Endodermal cell (in vitro differentiated cells): ENCODE measurements at places on chromosomes 4 and X. TPM values are rescaled to one million over a fixed set of nuclear protein-coding genes. Genes with fewer than 3 reads are reported as not detected.

SORCS2 gene
- total RNA-seq, result 0.72 and 1.4 TPM in 2 replicates

STARD8 gene
- 1.2 to 2.0 TPM (median 1.8 TPM) in 3 replicates for total RNA-seq

BLTP1 gene
- total RNA-seq, result 52.5 to 55.9 TPM (median 53.1 TPM) in 3 replicates

RNF150 gene
- total RNA-seq, result 10.4 to 38.4 TPM (median 10.8 TPM) in 3 replicates

PAK3 gene
- 2.9 and 4.2 TPM in 2 replicates for total RNA-seq

PRKX gene
- total RNA-seq, result 69.0 and 73.7 TPM in 2 replicates

ADH7 gene
- not detected in 3 replicates for total RNA-seq

PCYT1B gene
- 16.0 and 19.2 TPM in 2 replicates for total RNA-seq

REELD1 gene
- not detected in 3 replicates for total RNA-seq

GRCh38 chrX:4690521-4690920, 977.1 kb upstream of the PRKX start:
- H3K27ac ChIP-seq, result no peak overlapping the region
- H3K4me3 ChIP-seq, result no peak overlapping the region
- H3K27me3 ChIP-seq, result no peaks in the 10 kb centered on the region
- H3K4me1 ChIP-seq, result no peaks in the 10 kb centered on the region

- no peak overlapping the region for H3K27ac ChIP-seq
- H3K4me1 ChIP-seq, result no peaks in the 10 kb centered on the region
- no peaks in the 10 kb centered on the region for H3K27me3 ChIP-seq
- peak; percentile 65 for DNase-seq
- H3K4me3 ChIP-seq, result no peak overlapping the region
- H3K36me3 ChIP-seq, result no peaks in the 10 kb centered on the region
Observed at GRCh38 chr4:109406337-109406931, 27.2 kb upstream of the SEC24B start.

DNA sequence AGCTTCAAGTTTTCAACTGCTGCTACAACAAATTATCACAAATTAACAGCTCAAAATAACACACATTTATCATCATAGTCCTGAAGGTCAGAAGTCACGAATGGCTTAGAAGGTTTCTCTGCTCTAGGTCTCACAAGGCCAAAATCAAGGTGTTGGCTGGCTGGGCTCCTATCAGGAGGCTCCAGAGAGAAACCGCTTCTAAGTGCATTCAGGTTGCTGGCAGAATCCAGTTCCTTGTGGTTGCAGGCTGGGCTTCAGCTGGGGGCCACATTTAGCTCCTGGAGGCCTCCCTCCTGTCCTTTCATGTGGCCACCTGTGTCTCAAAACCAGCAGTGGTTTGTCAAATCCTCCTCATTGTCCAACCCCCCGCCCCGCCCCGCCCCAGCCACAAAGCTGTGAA, 15.4 kb downstream of the MRFAP1 start:
- DNase-seq, result no peak
- no peak overlapping the region for H3K27ac ChIP-seq
- H3K4me1 ChIP-seq, result no peaks in the 10 kb centered on the region
- no peak overlapping the region for H3K4me3 ChIP-seq

DNA sequence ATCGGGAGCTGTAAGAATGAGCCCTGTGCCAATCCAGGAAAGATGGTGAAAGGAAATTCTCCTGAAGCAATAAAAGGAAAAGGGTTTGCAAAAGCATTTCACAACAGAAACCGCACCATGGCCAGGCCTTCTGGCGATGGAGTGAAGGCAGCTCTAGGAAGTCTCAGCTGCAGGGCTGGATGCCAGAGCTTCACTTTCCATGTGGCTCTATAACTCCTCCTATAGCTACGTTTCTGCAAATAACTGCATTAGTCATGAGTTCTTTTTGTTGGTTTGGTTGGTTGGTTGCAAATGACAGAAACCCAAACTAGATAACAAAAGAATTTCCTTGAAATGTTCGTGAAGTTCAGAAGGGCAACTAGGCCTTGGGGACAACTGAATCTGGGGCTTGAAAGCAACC, 84.6 kb downstream of the RELL1 start:
- no peak overlapping the region for H3K4me3 ChIP-seq
- no peaks in the 10 kb centered on the region for H3K4me1 ChIP-seq
- no peaks in the 10 kb centered on the region for H3K27me3 ChIP-seq
- H3K36me3 ChIP-seq, result no peaks in the 10 kb centered on the region

GRCh38 chrX:132330156-132330729, 111.0 kb upstream of the RAP2C start:
- no peak overlapping the region for H3K4me3 ChIP-seq
- H3K27me3 ChIP-seq, result no peaks in the 10 kb centered on the region
- no peak for DNase-seq

DNA sequence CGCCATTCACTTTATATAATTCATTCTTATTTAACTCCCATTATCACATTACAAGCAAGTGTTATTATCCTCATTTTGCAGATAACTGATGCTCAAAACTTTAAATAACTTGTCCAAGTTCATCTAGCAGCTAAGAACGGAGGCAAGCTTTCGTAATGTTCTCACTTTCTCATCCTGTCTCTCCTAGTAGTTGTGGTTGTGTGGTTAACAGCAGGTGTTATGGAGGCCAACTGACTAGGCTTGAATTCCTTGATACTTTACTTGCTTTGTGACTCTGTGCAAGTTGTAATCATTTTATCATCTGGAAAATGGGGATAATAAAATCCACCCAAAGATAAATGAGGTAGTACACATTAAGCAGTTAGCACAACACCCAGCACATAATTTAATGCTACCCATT, 109.9 kb upstream of the PTPN13 start:
- DNase-seq, result no peak
- H3K27me3 ChIP-seq, result no peaks in the 10 kb centered on the region
- peaks cover 26% of the 10 kb centered on the region for H3K4me1 ChIP-seq
- peak overlapping the region; percentile 97 for H3K27ac ChIP-seq
- H3K4me3 ChIP-seq, result no peak overlapping the region

GRCh38 chr4:79294064-79294463, 31.8 kb downstream of the NAA11 start:
- peak overlapping the region; percentile 0 for H3K4me3 ChIP-seq
- no peak overlapping the region for H3K27ac ChIP-seq
- H3K27me3 ChIP-seq, result peaks cover 4% of the 10 kb centered on the region
- H3K4me1 ChIP-seq, result no peaks in the 10 kb centered on the region

GRCh38 chr4:65589331-65589730, 81.0 kb downstream of the EPHA5 start:
- no peaks in the 10 kb centered on the region for H3K27me3 ChIP-seq
- DNase-seq, result no peak
- peak overlapping the region; percentile 74 for H3K27ac ChIP-seq
- H3K36me3 ChIP-seq, result no peaks in the 10 kb centered on the region
- H3K4me3 ChIP-seq, result no peak overlapping the region

GRCh38 chr4:96519291-96519690, 679.4 kb downstream of the PDHA2 start:
- H3K36me3 ChIP-seq, result no peaks in the 10 kb centered on the region
- no peaks in the 10 kb centered on the region for H3K27me3 ChIP-seq
- H3K4me3 ChIP-seq, result no peak overlapping the region
- H3K27ac ChIP-seq, result no peak overlapping the region

GRCh38 chr4:165360985-165361670, 17.7 kb upstream of the CPE start:
- no peaks in the 10 kb centered on the region for H3K27me3 ChIP-seq
- no peaks in the 10 kb centered on the region for H3K36me3 ChIP-seq
- H3K4me1 ChIP-seq, result no peaks in the 10 kb centered on the region

DNA sequence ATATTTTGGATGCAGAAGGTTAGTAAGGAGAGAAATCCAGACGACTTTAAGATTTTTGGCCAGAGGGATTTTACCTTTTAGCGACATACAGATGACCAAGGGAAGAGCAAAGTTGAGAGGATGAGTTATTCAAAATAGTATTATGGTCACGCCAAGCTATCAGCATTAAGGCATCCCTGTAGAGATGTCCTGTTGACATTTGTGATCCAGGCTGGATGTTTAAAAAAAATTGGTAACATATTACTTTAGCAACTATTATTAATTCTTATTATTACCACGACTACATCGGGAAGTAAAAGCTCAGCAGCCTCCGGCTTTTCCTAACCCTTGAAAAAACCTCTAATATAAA, 562 bp upstream of the OSTC start:
- H3K27ac ChIP-seq, result no peak overlapping the region
- no peak for DNase-seq
- peak overlapping the region; percentile 93 for H3K4me3 ChIP-seq
- H3K36me3 ChIP-seq, result peaks cover 19% of the 10 kb centered on the region

- H3K27me3 ChIP-seq, result no peaks in the 10 kb centered on the region
- no peak overlapping the region for H3K4me3 ChIP-seq
- DNase-seq, result no peak
- peaks cover 7% of the 10 kb centered on the region for H3K36me3 ChIP-seq
- no peaks in the 10 kb centered on the region for H3K4me1 ChIP-seq
- H3K27ac ChIP-seq, result no peak overlapping the region
Observed at GRCh38 chr4:176238157-176238610, 30.8 kb downstream of the ASB5 start.

DNA sequence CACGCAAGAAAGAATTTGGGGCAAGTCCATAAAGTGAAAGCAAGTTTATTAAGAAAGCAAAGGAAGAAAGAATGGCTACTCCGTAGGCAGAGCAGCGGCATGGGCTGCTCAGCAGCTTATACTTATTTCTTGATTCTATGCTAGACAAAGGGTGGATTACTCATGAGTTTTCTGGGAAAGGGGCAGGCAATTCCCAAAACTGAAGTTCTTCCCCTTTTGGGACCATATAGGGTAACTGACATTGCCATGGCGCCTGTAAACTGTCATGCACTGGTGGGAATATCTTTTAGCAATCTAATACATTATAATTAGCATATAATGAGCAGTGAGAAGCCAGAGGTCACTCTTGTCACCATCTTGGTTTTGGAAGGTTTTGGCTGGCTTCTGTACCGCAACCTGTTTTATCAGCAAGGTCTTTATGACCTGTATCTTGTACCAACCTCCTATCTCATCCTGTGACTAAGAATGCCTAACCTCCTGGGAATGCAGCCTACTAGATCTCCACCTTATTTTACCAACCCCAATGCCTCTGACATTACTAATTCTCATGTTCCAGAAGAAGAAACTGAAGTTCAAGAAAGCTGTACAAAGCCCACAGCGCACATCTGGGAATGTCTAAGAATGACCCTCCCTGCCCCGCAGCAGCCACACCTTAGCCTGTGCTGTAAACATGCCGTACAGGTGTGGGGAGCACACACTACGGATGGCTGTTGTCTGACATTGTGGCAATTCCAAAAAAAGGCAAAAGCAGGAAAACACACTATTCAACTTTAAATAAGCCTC, 18.6 kb downstream of the RXFP1 start:
- no peak overlapping the region for H3K4me3 ChIP-seq
- DNase-seq, result no peak
- H3K36me3 ChIP-seq, result no peaks in the 10 kb centered on the region
- no peaks in the 10 kb centered on the region for H3K27me3 ChIP-seq

DNA sequence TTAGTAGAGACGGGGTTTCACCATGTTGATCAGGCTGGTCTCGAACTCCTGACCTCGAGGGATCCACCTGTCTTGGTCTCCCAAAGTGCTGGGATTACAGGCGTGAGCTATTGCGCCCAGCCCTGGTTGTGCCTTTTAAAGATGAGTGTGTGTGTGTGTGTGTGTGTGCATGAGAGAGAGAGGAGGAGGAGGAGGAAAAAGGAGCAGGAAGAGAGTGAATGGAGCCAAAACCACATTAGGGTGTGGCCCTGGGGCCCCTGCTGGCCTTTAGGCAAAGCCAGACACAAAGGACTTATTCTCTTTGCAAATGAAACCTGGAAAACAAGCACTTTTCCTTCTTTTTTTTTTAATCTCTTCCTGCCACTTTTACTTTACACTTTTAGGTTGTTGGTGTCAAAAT, 48.2 kb upstream of the KLF3 start:
- no peaks in the 10 kb centered on the region for H3K4me1 ChIP-seq
- no peaks in the 10 kb centered on the region for H3K27me3 ChIP-seq
- H3K36me3 ChIP-seq, result no peaks in the 10 kb centered on the region
- H3K27ac ChIP-seq, result no peak overlapping the region
- no peak for DNase-seq

DNA sequence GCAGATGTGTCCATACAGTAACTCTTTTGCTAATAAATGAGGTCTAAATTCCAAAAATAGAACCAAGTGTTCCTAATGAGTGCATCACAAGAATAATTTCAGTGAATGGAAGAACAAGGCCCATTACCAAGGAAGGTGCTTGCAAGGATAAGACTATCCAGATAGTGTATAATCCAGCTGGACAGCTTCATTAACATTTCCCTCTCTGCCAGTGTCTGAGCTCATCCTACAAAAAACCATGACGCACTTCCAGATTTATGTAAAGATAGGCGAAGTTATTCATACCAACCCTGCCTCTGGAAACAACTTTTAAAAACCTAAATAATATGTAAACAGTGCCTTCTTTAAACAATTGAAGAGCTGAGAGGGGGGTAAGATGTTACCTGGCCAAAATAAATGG, 177.9 kb upstream of the STK26 start:
- no peaks in the 10 kb centered on the region for H3K36me3 ChIP-seq
- no peak overlapping the region for H3K4me3 ChIP-seq
- no peaks in the 10 kb centered on the region for H3K27me3 ChIP-seq
- DNase-seq, result no peak

GRCh38 chr4:7291372-7292114, 99.2 kb downstream of the SORCS2 start:
- no peaks in the 10 kb centered on the region for H3K36me3 ChIP-seq
- H3K4me3 ChIP-seq, result no peak overlapping the region
- no peaks in the 10 kb centered on the region for H3K4me1 ChIP-seq
- no peak overlapping the region for H3K27ac ChIP-seq
- H3K27me3 ChIP-seq, result no peaks in the 10 kb centered on the region

DNA sequence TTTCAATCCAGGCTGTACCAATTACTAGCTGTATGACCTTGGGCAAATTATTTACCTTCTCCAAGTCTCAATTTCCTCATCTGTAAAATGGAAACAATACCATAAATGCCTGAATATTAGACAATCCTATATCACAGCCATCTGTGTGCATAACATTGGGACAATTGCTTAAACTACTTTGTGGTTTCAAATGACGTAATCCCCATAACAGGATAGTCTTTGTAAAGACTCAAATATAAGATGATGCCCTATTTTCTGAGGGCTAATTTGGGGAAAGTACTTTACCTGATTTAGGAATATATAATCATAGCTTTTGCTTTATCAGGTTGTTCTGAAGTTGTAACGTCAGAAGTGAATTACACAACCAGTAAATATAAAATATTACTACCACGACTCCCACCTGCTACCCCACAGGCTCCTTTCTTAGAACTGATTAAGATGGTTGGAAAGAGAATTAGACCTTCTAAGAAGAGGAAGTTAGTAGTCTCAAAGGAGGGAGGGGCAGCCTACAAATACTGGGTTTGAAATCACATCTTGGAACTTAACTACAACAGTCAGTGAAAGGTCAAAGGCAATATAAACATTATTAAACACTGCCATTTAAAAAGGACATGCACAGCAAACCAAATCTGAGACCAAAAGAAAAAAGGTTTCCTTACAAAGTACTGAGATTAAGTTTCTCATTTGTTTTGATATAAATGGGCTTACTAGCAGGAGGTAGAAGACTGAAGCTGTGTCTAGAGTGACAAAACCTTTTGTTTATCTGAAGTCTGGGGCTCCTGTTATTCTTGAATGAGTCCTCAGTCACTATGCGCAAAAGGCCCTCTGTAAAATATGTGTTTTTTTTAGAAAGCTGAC, 215.0 kb downstream of the SCFD2 start:
- no peaks in the 10 kb centered on the region for H3K27me3 ChIP-seq
- DNase-seq, result no peak
- no peak overlapping the region for H3K27ac ChIP-seq
